Activated naive CD8-positive, alpha-beta T cell treated with anti-CD3 and anti-CD28 coated beads, Interleukin-2, amount 50 U/mL, for 16 hours (primary cell): ENCODE measurements at places on chromosomes 1 and 21.

GRCh38 chr1:147504801-147505311 is 36.4 kb upstream of the BCL9 start:
- no peak for DNase-seq

DNA sequence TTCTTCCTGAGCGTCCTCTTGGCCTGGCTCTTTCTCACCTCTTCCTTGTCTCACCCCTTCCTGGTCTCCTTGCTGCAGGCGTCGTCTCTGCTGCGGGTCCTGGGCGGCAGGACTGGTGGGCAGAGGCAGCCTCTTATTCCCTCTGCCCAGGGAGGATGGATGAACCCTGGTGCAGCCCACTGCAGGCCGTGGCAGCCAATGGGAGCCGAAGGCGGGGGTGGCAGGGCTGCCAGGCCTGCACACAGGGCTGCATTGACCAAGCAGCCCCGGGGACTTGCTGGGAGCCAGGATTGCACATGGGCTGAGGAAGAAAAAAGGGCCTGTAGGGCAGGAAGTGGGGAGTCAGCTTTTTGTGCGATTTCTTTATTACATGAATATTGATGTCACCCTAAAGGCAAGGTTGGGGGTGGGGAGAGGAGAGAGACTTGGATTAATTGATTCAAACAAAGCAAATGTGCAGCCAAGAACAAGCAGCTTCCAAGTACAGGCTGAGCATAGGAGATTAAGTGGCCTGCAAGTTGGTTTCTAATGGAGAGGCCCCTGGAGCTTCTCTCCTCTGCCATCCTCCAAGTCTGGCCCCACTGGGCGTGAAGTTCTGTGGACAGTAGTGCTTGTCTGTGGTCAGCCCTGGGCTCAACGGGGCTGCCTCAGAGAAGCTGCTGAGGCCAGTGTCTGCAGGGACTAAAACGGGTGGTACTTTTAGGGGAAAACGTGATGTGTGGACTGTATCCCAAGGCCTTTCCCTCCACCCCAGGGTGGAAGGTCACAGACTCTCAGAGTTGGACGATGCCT is at the start of gene S100B:
Gene S100B (minus strand): TSS at position 108 of the 792 bp plus-strand sequence. CDS start 2,667 bp downstream, outside the sequence.
- DNase-seq: no peak

DNA sequence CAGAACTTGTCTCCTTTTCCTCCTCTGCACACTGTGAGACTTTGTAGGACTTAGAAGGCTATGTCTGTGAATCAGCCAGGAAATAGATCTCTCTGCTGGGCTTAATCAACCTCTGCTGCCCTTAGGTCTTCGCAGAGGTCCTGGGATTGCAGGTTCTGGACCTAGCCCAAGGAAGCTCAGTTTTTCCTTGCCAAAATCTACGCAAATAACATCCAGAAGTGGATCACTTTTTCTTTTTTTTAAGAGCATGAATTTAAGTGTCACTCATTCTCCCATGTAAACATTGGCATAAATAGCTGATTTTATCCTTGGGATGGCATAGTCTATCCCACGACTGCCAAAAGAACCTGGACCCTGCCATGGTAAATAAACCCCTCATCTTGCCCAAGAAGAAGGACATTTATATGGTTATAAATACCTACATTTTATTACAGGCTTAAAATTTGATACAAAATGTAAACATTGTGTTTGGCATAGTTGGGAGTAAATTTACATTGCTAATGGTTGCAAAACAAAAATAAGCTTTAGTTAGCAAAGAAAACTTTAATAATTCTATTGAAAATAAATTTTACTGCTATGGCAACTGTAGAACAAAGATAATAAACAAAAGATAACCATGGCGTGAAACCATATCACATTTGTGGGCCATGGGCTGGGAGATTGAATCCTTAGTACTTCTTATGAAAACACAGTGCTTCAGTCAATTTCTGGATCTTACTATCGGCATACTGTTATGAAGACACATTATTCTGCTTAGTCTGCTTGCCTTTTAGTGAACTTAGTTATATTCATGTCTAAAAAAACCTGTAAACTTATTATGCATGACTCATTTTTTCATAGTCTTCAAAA is 24.5 kb upstream of the DISC1 start:
- DNase-seq: no peak

DNA sequence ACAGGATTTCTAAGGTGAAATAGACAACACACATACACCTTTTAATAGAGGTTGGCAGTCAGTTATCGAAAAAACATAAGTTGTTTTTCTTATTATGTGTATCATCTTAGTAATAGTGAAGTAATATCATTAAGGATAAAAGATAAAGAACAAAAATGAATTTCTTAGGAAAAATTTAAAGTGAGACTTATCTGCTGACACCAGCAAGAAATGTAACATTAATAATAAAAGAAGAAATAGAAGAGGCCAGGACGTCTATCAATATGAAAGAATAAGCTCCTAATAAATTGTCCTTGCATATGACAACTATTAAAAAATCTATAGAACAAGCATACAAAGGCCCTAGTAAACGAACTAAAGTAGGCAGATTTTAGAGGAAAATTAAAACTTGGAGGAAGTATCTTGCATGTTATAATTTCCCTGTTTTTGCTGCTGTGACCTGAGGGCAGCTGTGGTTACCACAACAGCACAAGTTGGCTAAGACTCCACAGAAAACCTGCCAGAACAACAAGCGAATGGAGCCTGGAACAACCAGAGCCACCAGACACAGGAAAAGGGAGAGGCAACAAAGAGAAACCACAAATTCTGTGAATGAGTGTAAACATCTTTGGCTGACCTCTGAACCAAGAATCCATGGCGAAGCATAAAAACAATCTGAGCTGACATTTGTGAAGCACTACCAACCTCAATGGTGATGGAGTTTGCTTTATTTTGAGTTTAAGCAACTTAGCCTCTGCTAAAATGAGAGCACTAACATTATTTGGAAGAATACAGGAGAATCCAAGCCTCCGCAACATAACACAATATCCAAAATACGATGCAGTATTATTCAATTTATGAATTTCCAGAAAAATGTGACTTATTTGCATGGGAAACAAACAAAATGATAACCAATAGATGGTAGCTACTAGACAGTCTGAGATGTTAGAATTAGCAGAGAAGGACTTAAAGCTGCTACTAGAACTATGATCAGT is 207.5 kb downstream of the KCNT2 start:
- DNase-seq: no peak

GRCh38 chr1:83689921-83690868 is 308.7 kb downstream of the TTLL7 start:
- no peak for DNase-seq

GRCh38 chr1:75543705-75544104 is 67.2 kb downstream of the SLC44A5 start:
- DNase-seq: no peak

GRCh38 chr21:30758306-30758705 is 3.1 kb upstream of the KRTAP21-1 start:
- DNase-seq: no peak

DNA sequence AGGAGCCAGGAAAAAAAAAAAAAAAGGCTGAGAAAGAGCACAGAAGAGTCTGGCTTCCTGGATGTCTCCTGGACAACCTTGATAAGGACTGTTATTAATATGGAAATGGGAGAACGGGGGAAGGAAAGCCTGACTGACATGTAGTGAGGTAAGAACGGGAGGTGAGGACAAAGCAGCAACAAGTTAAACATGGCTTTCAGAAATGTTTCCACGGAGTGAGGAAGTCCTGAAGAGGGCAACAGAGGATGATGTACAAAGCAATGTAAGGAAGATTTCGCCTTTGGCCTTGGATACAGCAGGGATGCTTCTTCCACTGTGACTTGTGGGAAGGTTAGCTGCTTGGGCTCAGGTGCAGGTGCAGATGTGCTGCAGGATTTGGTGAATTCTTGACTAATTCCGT is 11.9 kb upstream of the NIBAN1 start:
- DNase-seq: no peak

- DNase-seq: no peak
Measured at GRCh38 chr21:7953058-7953457, 2568.3 kb upstream of the TPTE start.

- no peak for DNase-seq
Measured at GRCh38 chr1:156865258-156865657, 4.6 kb downstream of the NTRK1 start.

DNA sequence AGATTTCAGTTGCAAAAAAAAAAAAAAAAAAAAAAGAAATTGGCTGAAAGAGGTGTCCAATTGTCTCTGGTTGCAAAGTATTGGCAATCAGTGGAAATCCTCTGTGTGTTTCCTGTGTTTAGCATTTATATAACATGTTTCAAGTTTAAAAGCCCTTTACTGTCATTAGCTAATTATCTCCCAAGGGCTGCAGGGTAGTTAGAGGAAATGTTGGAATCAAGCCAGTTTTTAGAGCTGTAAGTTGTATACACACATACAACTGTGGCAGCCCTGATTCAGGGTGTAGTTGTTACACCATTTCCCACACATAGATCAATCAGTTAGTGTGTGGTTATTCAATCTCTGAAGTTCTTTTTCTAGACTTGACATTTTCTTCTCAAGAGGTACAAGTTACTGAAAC is 8.9 kb upstream of the ZNF326 start:
- no peak for DNase-seq

- DNase-seq: no peak
Measured at GRCh38 chr1:185066181-185066580, 20.8 kb downstream of the RNF2 start.

- no peak for DNase-seq
Measured at GRCh38 chr1:27658951-27659496, 13.0 kb downstream of the IFI6 start.

DNA sequence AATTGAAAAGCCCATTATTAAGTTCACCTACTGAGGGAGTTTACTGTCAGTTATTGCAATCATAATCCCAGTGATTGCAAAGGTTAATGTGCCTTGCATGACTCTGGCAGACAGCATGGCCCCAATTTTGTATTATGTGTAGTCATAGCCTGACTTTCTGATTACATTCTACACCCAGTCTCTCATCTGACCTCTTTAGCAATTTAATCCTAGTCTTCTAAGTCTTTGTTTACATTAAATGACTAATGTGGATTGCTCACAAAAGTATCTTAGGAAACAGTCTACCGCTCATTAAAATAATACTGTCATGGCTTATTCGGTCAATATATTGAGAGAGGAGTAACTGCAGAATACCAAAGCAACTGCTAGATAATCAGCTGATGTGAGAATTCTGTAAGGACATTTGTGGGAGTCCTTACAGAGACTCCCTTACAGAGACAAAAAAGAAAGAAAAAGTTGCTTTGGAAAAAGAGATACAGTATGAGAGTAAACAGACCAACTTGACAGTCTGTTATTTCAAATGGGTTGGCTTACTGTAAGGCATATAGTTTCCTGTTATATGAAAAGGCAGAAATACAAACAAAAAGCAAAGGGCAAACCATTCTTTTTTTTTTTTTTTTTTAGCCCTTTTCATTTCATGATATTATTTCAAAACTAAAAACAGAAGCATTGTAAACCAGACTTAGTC is 42.8 kb downstream of the SMG7 start:
- no peak for DNase-seq

- DNase-seq: no peak
Measured at GRCh38 chr1:21703318-21703963, 34.3 kb upstream of the RAP1GAP start.

- no peak for DNase-seq
Measured at GRCh38 chr1:159958719-159959380, 4.8 kb upstream of the SLAMF9 start.

- no peak for DNase-seq
Measured at GRCh38 chr1:94611681-94612475, 70.3 kb upstream of the F3 start.

GRCh38 chr21:44482581-44483287 is 27.4 kb downstream of the LRRC3 start:
- DNase-seq: no peak

DNA sequence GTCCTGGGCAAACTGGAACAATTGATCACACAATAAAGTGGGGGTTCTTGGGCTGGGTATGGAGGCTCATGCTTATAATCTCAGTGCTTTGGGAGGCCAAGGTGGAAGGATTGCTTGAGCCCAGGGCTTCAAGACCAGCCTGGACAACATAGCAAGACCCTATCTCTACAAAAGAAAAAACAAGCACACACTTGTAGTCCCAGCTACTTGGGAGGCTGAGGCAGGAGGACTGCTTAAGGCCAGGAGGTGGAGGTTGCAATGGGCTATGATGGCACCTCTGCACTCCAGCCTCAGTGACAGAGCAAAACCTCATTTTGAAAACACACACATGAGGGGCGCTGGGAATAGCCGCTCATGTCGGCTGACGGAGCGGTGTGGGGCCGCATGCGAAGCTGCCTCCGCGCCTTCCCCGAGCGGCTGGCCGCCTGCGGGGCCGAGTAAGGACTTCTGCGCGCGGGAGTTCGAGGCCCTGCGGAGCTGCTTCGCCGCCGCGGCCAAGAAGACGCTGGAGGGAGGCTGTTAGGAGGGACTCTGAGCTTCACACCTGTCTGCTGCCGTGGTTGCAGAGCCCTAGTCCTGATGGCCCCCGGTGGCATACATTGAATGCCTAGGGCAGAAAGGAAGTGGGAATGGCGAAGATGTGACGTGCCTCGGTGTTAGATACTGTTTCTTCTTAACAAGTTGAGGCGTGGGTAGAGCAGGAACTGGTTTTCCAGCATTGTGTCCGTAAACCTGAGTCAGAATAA is 59.5 kb downstream of the ACBD3 start:
- no peak for DNase-seq

- DNase-seq: no peak
Measured at GRCh38 chr1:43524804-43525203, 5.9 kb upstream of the PTPRF start.

DNA sequence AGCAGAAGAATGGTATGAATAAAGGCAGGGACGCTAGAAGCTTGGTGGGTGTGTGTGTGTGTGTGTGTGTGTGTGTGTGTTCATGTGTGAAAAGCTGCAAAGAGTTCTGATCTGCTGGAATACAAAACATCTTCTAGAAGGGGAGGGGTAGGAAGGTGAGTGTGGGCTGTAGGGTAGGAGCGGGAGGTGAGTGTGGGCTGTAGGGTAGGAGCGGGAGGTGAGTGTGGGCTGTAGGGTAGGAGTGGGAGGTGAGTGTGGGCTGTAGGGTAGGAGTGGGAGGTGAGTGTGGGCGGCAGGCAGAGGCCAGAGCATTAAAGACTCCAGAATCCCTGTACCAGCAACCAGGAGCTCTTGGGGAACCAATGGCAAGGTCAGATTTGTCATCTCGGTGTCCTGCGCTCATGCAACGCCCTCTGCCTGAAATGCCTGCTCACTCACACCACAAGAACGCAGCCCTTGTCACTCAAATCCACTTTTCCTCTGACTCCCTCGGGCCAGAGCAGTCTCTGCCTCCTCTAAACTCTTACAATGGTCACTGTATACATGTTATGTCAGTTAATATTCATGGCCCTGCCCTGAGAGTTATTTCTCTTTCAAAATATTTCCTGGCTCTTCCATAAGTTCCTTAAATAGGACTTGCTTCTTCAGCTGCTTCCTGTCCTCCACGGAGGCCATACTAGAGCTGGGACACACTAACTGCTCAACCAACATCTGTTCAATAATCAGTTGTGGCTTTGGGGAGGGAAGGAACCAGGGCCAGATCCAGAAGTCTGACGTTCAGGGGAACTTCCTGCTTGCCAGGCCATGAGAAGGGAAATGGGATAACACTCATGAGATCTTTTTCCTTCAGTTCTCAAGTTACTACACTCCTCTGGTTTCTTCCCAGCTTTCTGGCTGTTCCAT is 53.6 kb upstream of the ZNF644 start:
- no peak for DNase-seq

GRCh38 chr1:50416553-50417453 is 6.4 kb downstream of the DMRTA2 start:
- no peak for DNase-seq
